Fibroblast of villous mesenchyme (primary cell): ENCODE measurements at places on chromosomes 5 and 9. TPM values are rescaled to one million over a fixed set of nuclear protein-coding genes. Genes with fewer than 3 reads are reported as not detected.

- DNase-seq: peak; percentile 60
These were observed 4.7 kb upstream of the TNIP1 start for GRCh38 chr5:151085517-151086041.

- no peak for DNase-seq
These were observed 86.0 kb downstream of the ZNF608 start for GRCh38 chr5:124660229-124661093.

- DNase-seq: no peak
These were observed 121.9 kb upstream of the RFX3 start for GRCh38 chr9:3647652-3648051.

GRCh38 chr9:14213504-14213903, 100.4 kb downstream of the NFIB start:
- DNase-seq: no peak

The BAAT gene
- under 0.01 TPM in 1 of 2 replicates, not detected in the other for total RNA-seq

The FREM1 gene
- 0.32 and 0.86 TPM in 2 replicates for total RNA-seq

The SLC28A3 gene
- 0.32 and 0.43 TPM in 2 replicates for total RNA-seq

GRCh38 chr9:130409246-130409645, 35.5 kb upstream of the ASS1 start:
- DNase-seq: no peak

The RPL35 gene
- total RNA-seq: 1,727 and 1,986 TPM in 2 replicates

DNA sequence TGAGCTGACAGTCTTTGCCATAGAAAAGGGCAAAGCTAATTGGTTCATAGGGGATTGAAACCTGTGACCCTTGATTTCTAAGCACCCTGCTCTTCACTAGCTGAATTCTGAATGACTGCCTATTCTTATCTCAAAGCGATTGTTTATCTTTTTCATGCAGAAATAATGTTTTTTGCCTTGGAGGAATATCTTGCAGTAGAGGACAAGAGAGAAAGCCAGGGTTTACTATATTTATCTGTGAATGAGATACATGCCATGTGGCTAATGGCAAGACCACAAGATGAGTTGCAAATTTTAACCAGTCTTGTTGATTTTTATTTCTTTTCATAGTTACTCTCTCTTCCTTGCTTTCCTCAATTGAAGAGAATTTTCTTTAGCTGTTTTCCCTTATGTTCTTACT, 185.0 kb downstream of the CNTLN start:
- no peak for DNase-seq

DNA sequence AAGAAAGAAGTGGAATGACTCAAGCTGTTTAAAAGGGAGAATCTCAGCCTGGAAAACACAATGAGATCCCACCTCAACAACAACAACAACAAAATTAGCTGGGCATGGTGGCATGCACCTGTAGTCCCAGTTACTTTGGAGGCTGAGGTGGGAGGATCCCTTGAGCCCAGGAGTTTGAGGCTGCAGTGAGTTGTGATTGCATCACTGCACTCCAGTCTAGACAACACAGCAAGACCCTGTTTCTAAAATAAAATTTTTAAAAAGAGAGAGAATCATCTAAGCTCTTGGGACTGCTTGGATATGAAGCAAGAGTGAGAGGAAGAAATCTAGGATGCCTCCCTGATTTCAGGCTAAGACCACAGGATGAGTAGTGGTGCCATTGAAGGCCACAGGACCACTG, 47.4 kb upstream of the KIF2A start:
- no peak for DNase-seq

GRCh38 chr9:12846035-12846434, 71.2 kb downstream of the LURAP1L start:
- no peak for DNase-seq
